ENCODE measurements at places on chromosomes 1 and 21.

DNA sequence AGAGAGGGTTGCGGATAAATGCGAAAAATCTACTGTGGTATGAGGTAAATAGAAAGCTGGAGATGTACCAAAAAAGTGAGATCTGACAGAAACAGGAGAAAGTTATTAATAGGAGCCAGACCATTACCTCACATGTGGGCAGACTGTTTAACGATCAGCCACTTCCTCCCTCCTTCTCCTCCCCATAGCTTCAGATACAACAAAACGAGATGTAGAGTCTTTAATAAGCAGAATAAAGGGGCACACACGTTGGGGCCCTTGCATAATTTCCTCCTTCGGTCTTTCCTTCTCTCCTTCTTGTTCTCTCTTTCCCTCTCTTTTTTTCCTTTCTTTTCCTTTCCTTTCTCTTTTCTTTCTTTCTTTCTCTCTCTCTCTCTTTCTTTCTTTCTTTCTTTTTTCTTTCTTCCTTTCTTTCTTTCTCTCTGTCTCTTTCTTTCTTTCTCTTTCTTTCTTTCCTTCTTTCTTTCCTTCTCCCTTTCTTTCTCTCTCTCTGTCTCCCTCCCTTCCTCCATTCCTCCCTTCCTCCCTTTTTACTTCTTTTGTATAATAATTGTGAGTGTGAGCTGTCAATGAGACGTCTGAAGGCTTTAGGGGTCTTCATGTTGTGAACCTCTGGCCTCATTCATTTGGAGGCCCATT is 242.1 kb downstream of the GRIK1 start:
- DNase-seq = no peak

DNA sequence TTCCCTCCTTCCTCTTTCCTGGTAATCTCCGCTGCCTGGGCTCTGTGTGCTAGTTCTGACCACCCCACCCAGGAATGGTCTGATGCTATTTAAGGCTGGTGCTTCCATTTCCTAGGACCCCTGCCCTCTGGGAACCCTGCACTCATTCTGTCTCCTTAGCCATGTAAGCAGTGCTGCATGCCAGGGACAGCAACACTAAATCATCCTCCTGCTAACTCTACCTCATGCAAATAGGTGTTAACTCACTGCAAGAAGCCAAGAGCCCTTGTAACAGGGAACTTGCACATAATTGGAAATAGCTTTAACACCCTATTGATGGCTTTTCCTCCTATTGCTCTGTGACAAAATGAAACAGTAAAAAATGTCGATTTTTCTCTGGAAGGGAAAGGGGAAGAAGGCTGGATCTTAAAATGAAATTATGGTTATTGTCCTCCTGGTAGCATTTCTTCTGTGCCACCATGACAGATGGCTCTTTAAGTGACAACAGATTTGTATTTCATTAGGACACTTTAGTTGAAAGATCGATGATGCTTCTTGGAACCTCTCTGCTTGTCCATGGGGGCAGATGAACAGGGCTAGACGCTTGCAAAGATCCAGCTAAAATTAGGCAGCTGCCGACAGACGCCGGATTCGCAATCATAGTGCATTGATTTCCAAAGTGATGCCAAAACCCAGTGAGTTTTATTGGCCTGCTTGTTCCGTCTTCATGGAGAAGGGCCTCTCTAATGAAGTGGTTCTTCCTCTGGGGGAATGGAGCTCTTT is 551.7 kb downstream of the MATN1 start:
- no peak for DNase-seq

DNA sequence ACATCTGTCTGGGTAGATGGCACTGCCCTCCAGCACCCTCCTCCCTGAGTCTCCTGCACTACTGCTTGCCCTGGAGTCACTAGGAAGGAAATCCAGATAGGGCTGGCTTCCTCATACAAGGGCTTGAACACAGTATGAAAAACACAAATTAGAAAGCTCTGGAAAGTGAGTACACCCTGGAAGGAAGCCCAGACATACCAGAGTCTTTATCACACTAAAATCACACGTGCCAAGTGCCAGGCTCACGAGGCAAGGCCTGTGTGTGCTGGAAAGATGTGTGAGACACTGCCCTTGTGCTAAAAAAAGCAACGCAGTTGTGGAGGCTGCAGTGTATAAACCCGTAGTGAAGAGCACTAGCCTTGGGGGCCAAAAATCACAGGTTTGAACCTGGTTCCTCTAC is 28.3 kb upstream of the S100A7 start:
- no peak for DNase-seq

DNA sequence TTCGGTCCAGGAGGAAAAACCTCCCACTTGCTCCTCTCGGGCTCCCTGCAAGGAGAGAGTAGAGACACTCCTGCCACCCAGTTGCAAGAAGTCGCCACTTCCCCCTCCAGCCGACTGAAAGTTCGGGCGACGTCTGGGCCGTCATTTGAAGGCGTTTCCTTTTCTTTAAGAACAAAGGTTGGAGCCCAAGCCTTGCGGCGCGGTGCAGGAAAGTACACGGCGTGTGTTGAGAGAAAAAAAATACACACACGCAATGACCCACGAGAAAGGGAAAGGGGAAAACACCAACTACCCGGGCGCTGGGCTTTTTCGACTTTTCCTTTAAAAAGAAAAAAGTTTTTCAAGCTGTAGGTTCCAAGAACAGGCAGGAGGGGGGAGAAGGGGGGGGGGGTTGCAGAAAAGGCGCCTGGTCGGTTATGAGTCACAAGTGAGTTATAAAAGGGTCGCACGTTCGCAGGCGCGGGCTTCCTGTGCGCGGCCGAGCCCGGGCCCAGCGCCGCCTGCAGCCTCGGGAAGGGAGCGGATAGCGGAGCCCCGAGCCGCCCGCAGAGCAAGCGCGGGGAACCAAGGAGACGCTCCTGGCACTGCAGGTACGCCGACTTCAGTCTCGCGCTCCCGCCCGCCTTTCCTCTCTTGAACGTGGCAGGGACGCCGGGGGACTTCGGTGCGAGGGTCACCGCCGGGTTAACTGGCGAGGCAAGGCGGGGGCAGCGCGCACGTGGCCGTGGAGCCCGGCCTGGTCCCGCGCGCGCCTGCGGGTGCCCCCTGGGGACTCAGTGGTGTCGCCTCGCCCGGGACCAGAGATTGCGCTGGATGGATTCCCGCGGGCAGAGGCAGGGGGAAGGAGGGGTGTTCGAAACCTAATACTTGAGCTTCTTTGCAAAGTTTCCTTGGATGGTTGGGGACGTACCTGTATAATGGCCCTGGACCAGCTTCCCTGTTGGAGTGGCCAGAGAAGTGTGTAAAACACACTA is 45.3 kb downstream of the MRPL39 start:
- DNase-seq = peak; percentile 55

DNA sequence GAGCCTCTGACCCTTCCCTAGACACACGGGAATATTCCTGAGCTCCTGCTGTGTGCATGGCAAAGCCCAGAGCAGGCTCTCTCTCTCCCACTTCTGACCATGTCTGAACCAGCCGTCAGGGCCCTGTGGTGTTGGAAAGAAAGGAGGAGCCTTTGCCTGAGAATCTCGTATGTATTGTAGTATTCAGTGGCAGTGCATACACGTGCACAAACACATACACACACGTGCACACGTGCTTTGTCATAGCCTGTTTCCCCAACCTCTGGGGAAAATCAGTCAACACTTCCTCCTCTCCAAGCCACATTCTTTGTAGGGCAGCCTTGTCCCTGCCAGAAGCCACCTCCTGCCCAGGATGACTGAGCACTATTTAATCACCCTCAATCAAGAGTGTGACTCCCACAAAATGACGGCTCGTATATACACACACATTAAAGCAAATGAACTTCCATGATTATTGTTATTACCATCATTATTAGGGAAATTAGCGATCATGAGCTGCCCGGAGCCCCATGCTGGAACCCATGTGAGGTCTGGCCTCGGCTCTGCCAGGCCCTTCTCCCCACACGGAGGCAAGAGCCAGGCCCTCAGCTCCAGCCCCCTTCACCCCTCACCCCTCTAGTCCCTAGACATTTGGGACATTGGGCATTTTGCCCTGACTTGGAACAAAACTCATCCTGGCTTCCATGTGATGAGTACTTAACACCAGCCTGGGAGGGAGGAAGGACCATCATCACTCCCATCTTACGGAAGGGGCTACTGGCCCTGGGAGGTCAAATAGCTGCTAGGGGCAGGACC is 331.9 kb downstream of the NPHP4 start:
- no peak for DNase-seq

- no peak for DNase-seq
Observed at GRCh38 chr1:24027838-24028468, 47.8 kb upstream of the SRSF10 start.

GRCh38 chr21:33055991-33056390 is 13.9 kb upstream of the OLIG1 start:
- DNase-seq = no peak

- no peak for DNase-seq
Observed at GRCh38 chr1:41329662-41330587, 31.3 kb upstream of the FOXO6 start.

DNA sequence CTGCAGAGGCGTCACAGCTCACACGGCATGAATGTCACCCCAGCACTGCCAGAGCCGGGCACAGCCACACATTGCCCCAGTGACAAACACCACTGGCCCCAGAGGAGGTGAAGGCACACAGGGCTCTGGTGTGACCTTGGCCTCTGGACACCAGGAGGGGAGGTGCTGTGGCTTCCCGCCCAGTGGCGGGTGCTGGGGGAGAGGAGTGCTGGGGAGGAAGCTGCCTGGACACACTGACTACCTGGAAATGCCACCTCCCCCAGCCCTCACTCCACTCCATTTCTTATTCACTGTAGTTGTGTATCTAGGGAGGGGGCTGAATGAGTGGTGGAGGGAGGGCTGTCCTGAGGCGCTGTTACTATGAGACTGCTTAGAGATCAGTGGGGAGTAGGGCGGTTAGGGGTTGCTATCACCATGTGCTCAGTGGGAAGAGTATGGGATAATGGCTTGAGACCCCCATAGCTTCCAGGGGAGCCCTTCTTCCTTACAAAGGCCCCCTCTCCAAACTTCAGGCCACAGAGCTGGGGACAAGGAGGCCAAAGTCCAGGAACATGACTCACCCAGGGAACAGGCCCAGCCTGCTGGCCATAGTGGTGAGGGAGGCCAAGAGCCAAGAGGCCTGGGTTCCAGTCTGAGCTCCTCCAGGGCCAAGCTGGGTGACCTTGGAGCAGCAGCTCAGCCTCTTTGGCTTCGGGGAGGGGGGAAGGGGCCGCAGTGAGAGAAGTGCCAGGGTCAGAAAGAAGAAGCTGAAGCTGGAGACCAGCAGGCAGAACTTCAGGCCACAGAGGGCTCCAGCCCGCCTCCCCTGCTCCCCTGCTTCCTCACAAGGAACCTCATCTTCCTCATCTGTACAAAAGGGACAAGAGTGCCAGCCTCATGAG is 40.1 kb downstream of the AHDC1 start:
- no peak for DNase-seq

DNA sequence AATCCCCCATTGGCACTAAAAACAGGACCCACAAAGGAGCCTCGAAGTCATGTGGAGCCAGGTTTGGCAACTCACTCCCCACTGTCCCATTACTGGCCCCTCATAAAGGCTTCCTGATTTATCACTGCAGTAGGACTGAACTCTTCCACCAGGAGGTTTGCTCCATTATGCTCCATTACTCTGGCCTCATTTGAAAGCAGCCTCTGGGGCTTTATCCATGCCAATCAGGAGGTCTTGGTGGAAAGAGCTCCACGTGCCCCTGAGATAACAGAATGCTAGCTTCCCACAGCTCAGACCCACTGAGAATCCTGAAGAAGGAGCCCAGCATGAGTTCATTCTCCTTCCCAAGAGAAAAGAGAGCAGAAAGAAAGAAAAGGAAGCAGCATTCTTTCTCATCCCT is 76.4 kb downstream of the HIVEP3 start:
- no peak for DNase-seq

GRCh38 chr1:77036560-77036959 is 169.3 kb downstream of the ST6GALNAC5 start:
- DNase-seq = no peak

DNA sequence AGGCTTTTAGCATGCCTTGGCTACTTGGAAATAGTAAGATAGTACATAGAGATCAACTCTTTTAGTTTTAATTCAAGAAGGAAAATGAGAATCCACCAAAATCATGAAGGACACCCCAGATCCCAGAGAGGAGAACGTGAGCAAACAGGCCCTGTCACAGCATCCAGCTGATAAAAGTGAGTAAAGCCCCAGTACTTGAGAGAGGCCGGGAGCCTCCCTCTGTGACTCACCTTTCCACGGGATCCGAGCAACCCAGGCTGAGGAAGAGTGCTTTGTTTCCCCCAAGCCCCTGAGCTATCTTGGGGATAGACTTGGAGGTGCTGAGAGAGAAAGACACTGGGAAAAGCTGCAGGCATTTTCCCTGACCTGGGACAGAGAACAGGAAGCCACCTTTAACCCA is 238.6 kb downstream of the DUSP10 start:
- no peak for DNase-seq

DNA sequence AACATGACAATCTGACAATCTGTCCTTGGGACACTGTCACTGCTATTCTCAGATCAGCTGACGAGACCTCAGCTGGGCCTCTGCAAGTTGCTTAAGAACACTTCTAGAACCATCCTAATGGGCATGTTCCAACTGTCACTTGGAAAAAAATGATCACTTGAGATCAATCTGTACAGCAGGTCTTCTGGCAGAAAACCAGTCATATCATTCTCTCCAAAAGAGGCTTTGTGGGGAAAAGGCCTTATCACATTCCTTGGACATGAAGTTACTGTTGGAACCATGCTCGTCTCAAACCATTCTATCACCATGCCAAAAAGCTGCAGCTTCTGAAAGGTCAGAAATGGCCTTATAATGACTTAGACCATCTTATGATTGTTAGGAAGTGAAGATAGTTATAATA is 744.2 kb downstream of the USP25 start:
- DNase-seq = no peak

GRCh38 chr1:168443899-168444298 is 99.9 kb downstream of the XCL2 start:
- DNase-seq = no peak
